ENCODE measurements at places on chromosomes 5 and 9.

DNA sequence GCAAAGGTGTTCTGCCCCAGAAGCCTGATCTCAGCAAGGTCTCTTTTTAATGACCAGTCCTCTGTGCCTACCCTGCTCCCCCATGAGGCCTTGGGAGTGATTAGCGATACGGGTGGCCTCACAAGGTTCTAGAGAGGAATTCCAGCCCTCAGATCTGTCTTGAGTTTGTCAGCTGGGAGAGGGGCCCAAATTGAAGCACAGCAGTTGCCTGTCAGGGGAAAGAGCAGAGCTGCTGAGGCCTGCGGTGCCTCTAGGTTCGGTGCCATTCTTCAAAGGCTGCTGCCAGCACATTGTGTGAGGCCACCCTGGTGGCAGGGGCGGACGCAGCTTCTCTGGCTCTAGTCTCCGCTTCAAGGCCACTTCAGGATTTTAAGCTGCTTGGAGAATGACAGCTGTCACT, 85.7 kb upstream of the GRIA1 start:
- no peak for DNase-seq

GRCh38 chr5:139886213-139886612, 90.6 kb downstream of the PSD2 start:
- DNase-seq = no peak

DNA sequence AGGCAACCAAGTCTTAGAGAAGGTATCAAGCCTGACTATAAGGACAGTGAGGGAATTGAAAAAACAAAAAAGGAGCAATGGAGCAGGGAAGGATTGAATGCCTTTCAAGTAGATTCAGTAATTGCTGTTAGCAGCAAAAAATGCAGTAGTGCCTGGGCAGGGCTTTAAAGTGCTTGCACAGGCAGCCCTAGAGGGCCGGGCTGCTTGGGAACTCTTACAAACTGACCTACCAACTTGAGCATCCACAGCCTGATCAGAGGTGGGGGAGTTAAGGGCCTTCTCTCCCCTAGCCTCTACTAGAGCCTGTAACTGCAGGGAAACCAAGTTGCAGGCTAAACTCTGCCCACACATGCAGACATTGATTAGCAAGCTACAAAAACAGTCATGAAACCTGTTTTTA, 19.4 kb downstream of the FXN start:
- no peak for DNase-seq

DNA sequence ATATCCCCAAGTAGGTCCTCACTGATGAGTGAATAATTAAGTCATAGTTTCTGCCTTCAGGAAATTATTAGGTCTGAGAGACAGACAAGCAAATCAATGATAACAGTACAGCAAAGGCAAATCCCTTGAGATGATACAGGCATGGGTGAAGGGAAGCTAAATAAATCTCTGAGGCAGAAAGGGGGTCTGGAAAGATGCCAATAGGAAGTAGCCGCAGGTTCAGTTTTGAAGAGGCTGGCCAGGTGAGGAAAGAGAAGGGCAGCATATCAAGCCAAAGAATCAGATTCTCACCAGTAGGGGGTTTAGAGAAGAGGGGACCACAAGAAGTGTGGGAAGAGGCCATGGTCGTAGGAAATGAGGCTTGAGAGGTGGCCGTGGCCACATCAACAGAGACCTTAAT, 85.8 kb downstream of the KIAA1958 start:
- no peak for DNase-seq

GRCh38 chr5:55437859-55438206, 96.9 kb downstream of the PLPP1 start:
- no peak for DNase-seq

DNA sequence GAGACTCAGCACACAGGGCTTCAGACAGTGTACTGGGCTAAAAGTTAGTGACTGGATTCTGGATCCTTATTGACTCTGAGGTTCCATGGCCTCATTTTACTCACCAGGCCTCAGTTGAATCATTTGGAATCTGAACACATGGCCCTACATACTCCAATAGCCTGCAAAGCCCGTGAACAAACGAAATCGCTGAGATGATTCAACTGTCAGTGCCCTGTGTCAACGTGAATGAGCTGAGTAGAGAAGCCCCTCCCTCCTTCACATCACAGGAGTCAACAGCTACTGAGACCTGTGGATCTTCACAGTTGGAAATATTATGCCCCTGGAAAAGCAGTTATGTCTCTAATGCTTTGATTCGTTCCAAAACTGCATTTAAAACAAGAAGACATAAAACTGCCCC, 429.3 kb downstream of the GADD45G start:
- no peak for DNase-seq

DNA sequence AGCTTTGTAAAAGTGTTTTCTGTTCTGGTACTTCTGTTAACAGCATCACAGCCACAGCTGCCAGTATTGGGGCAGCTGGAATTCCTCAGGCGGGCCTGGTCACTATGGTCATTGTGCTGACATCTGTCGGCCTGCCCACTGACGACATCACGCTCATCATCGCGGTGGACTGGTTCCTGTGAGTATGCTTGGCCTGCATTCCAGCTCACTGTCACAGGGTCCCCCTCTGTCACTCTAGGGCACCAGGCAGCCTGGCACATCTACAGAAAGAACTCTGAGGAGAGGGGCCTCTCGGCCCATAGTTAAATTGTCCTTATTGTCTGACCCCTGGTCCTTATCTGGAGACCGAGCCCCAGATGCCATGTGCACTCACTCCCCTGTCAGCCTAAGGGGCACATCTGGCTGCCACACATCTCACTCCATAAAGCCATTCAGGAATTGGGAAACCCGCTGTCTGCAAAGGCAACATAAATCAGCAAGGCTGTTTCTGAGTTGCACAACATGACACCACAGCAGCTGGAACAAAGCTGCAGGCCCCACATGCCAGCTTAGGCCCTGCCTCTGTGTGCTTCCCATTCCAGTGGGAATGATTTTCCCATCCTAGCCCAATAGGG, 77.5 kb downstream of the SLC1A3 start:
- DNase-seq = no peak

DNA sequence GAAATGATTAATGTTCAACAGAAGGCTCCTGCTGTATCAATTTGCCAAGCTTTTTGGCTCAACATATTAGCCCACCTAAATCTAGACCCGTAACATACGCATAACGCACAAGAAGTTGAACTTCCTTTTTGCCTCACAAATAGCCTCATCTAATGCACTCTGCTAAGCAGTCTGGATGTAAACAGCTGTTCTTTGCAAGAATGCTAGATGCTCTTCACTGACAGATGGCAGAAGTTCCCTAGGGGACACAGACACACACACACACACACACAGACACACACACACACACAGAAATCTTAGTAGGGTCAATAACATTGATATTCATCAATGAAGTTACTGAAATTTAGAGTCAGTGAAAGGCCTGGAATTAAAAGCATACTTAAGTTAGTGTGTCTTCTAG, 13.2 kb upstream of the PCA3 start:
- no peak for DNase-seq

DNA sequence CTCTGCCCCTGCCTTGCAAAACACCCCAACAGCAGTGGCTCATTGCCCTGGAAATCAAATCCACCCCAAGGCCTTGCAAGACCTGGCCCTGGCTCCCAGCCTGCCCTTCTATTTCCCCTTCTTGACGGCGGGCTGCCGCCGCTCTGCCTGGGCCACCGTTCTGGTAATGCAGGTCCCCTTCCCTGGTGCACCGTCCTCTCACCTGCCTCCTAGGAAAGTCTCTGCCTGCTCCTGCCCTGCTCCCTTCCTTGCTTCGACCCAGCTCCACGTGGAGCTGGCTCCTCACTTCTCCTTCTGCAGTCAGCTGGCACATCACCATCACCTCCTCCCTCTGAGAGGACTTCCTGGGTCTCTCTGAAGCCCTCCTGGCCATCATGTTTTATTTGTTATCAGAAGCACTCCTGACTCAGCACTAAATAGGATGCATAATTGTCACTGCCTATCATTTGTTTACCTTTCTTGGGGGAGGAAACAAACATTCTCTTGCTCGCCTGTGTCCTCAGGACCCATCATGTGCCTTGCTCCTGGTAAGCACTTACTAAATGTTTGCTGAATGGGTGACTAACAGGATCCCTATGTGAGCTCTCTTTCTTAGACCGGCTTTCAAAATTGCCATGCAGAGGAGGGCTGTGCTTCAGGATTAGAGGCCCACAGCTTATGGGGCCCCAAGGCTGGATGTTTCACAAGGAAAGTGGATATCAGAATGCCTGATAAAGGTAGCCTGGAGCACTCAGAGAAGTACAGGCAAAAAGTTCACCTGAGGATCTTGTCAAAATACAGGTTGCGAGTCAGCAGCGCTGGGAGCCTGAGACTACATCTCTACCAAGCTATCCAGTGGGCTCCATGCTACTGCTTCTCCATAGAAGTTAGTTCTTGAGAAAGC, 19.6 kb upstream of the C5orf47 start:
- no peak for DNase-seq

GRCh38 chr9:38431116-38431515, 6.9 kb upstream of the IGFBPL1 start:
- no peak for DNase-seq

GRCh38 chr9:121620777-121621449, 30.5 kb upstream of the DAB2IP start:
- DNase-seq = no peak

Measured in AG09319 (cell line).